B cell (primary cell): ENCODE measurements at places on chromosomes 7 and 10. TPM values are rescaled to one million over a fixed set of nuclear protein-coding genes. Genes with fewer than 3 reads are reported as not detected.
A peak's percentile ranks its signal among the peaks of the same experiment; 100 is the strongest.

GRCh38 chr10:26690731-26691475 is 6.6 kb upstream of the PDSS1 start:
- no peaks in the 10 kb centered on the region for H3K36me3 ChIP-seq
- H3K4me1 ChIP-seq, result no peaks in the 10 kb centered on the region
- DNase-seq, result no peak

DNA sequence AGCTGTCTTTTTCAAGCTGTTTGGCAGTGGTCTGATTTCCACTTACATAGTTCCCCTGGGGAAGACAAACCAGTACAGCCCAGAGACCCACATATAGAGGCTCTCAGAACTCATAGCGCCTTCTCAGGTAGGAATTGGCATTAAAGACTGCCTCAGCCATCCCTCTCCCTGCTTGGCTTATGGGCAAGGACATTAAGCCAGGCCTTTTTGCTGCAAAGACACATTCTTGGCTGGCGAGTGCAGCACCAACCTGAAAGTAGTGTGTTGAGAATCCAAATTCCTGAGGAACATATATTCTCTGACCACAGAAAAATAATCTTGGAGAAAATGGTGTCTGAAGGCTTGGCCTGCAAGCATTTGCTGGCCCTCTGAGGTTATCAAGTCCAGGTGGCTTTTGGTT is 39.2 kb upstream of the HPS1 start:
- DNase-seq, result no peak
- peaks cover 11% of the 10 kb centered on the region for H3K27me3 ChIP-seq
- no peak overlapping the region for H3K27ac ChIP-seq
- no peaks in the 10 kb centered on the region for H3K36me3 ChIP-seq

- H3K36me3 ChIP-seq, result no peaks in the 10 kb centered on the region
- peaks cover 10% of the 10 kb centered on the region for H3K4me1 ChIP-seq
- DNase-seq, result peak; percentile 67
- H3K4me3 ChIP-seq, result no peak overlapping the region
- H3K27ac ChIP-seq, result no peak overlapping the region
- peaks cover 16% of the 10 kb centered on the region for H3K27me3 ChIP-seq
These were observed 6.3 kb upstream of the KCNMA1 start for GRCh38 chr10:77643795-77644468.

- no peak for DNase-seq
- no peaks in the 10 kb centered on the region for H3K36me3 ChIP-seq
- no peaks in the 10 kb centered on the region for H3K27me3 ChIP-seq
- H3K27ac ChIP-seq, result no peak overlapping the region
These were observed 679.2 kb downstream of the SDK1 start for GRCh38 chr7:3980300-3980643.

DNA sequence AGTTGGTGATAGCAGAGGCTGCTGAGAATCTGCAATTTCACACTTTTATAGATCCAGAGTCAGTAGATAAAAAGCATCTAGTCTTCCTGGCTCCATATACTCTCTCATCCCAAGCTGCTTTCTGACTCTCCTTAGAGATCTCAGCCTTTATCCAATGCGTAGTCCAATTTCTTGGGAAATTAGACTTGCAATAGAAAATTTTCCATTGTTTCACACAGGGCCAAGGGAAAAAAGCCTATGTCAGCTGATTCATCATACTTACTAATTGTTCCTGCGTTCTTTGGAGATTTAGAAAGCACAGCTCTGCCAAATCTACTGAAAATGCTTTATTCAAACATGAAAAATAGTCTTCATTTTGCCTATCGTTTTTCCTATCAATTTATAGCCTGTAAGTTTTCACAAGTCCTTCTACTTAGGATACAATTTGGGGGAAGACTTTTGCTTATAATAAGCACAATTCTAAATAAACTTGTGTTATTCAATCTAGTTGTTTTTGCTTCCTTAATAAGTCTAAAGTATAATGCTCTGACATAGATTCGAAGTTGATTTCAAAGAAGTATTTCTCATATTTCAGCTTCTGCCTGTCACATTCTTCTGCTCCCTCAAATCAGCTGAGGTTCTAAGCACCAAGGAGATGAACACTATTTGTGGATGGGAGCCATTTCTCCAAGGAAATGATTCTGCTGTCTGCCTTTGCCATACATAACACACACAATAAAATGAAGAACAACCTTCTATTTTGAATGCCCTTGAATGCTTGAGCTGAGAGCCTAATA is 165.4 kb downstream of the ADAM12 start:
- no peaks in the 10 kb centered on the region for H3K36me3 ChIP-seq
- no peaks in the 10 kb centered on the region for H3K4me1 ChIP-seq
- H3K27ac ChIP-seq, result no peak overlapping the region
- no peak for DNase-seq

DNA sequence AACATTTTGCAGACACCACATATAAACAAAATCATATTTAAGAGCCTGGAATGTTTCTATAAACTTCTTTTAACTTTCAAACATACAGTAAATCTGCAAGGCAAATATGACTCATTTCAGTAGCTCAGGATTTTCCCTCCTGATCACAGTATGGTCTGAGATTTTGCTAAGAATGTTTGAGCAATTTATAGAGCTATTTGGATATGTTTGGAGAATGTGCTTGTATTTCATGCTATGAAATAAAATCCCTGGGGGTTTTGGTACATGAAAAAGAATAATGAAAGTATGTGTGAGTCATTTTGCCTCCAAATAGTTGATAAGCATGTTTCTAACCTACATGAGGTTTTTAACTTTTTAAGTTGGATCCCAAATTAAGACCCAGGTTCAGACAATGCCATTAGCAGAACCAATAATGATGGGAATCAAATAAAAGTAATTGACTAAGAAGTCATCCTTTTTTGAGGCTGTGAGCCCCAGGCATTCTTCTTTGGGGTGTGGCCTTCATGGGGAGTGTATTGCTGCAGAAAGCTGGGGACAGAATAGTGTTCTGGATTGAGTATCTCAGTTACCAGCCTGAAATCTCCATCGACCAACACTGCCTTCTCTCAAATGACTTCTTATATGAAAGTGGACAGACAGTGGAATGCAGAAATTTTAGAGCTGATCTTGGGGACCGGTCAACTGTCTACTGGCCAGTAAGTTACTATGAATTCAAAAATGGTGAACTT is 66.1 kb upstream of the AGBL3 start:
- H3K36me3 ChIP-seq, result no peaks in the 10 kb centered on the region
- H3K27ac ChIP-seq, result no peak overlapping the region
- no peak for DNase-seq
- H3K4me1 ChIP-seq, result no peaks in the 10 kb centered on the region
- H3K4me3 ChIP-seq, result no peak overlapping the region
- H3K27me3 ChIP-seq, result no peaks in the 10 kb centered on the region

Gene NEBL
- total RNA-seq, result not detected in 2 replicates

Gene PKD2L1
- total RNA-seq, result not detected in 2 replicates

Gene CALN1
- not detected in 2 replicates for total RNA-seq

Gene FIGNL1
- 23.3 and 24.5 TPM in 2 replicates for total RNA-seq

Gene TLL2
- 0.47 and 0.51 TPM in 2 replicates for total RNA-seq

Gene SLC26A4
- 0.05 and 0.29 TPM in 2 replicates for total RNA-seq

Gene FAM180A
- not detected in 2 replicates for total RNA-seq
